Melanocyte of skin (primary cell): ENCODE measurements at places on chromosomes 11 and 22. TPM values are rescaled to one million over a fixed set of nuclear protein-coding genes. Genes with fewer than 3 reads are reported as not detected.

The OR8G5 gene
- total RNA-seq: not detected in 2 replicates

The FOLR1 gene
- total RNA-seq: not detected in 2 replicates

The FAU gene
- total RNA-seq: 127 and 203 TPM in 2 replicates

The CCDC87 gene
- 0.31 and 0.33 TPM in 2 replicates for total RNA-seq

The CRYBB3 gene
- total RNA-seq: not detected in 2 replicates

The CCDC81 gene
- 0.34 and 0.73 TPM in 2 replicates for total RNA-seq

The MGAT3 gene
- total RNA-seq: not detected in 2 replicates

The PATE4 gene
- not detected in 2 replicates for total RNA-seq

The STK33 gene
- under 0.01 TPM in 1 of 2 replicates, not detected in the other for total RNA-seq

The CASP4 gene
- 106 and 153 TPM in 2 replicates for total RNA-seq

The KRTAP5-10 gene
- not detected in 2 replicates for total RNA-seq

The MYOD1 gene
- not detected in 2 replicates for total RNA-seq

The CCDC73 gene
- not detected in 2 replicates for total RNA-seq

The MUC2 gene
- not detected in 2 replicates for total RNA-seq
